T-helper 1 cell (primary cell): ENCODE measurements at places on chromosomes 11 and 22.

- no peak for DNase-seq
Observed at GRCh38 chr11:38416141-38416540, 1818.1 kb upstream of the RAG2 start.

GRCh38 chr11:20551096-20551495 is 48.3 kb upstream of the SLC6A5 start:
- DNase-seq = no peak

- no peak for DNase-seq
Observed at GRCh38 chr11:122099374-122100036, 16.5 kb downstream of the BLID start.

GRCh38 chr22:37207981-37208380 is 4.3 kb downstream of the SSTR3 start:
- DNase-seq = no peak

DNA sequence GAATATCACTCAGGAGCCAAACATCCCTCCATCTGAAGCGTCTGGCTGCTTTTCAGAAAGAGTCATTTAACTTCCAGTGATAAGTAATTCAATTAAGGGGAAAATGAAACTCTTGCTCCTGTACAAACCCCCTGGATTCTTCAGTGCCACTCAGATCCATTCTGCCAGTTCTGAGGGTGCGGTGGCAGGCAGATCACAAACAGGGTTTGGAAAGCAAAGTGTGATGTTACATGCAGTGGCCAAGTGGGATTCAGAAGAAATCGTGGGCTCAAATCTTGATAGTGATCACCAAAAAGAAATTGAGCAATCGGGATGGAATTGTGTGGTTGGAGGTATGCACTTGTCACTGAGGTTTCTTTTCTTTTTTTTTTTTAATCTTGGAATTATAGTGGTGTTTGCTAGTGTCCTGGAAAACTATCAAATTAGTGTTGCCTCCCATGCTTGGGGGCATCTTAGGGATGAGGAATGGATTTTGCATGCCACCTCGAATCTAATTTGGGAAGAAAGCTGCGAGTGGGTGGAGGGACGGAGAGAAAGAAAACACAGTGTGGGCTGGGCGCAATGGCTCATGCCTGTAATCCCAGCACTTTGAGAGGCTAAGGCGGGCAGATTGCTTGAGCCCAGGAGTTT is 22.5 kb upstream of the RTL6 start:
- no peak for DNase-seq
